Effector memory CD8-positive, alpha-beta T cell (primary cell): ENCODE measurements at places on chromosomes 4 and X.
A peak's percentile ranks its signal among the peaks of the same experiment; 100 is the strongest.

GRCh38 chrX:119880076-119880475 lies 8.4 kb downstream of the NDUFA1 start:
- peak overlapping the region; percentile 77 for H3K27ac ChIP-seq
- no peaks in the 10 kb centered on the region for H3K27me3 ChIP-seq
- H3K4me3 ChIP-seq, result no peak overlapping the region
- H3K4me1 ChIP-seq, result peaks cover 9% of the 10 kb centered on the region

DNA sequence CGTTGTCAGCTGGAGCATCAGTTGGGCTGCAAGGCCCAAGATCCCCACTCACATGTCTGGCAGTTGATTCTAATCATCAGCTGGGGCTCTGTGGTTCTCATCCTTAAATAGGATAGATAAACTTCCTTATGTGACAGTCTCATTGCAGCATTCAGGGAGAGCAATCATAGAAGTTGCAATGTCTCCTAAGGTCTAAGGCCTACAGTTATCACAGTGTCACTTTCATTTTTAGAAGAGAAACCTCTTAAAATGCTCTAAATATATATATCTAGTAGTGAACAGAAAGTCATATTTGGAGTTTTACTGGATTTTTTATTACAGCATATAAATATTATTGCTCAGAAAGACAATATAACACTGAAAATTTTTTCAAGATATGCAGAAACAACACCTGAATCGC lies 226.0 kb upstream of the PPP1R2C start:
- DNase-seq, result no peak
- H3K4me1 ChIP-seq, result peaks cover 2% of the 10 kb centered on the region
- no peak overlapping the region for H3K27ac ChIP-seq
- no peak overlapping the region for H3K4me3 ChIP-seq
- H3K36me3 ChIP-seq, result no peaks in the 10 kb centered on the region

DNA sequence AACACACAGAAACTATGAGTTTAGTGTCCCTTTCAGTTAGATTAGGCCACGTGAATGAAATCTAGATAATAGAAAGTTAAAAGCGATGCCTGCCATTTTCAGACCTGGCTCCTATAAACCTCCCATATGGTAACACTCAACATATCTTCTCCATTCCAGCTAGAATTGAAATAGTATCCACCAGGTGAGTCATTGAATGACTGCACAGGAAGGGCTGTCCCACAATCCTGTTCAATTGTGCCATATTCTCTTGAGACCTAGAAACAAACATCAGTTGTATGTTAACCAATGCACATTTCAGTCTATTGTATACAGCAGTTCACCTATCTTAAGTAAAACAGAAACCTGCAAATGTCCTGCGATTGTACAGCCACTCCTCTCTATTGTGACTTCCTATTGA lies 659.3 kb upstream of the SLIT2 start:
- H3K36me3 ChIP-seq, result no peaks in the 10 kb centered on the region
- H3K4me1 ChIP-seq, result no peaks in the 10 kb centered on the region
- no peak overlapping the region for H3K4me3 ChIP-seq
- no peaks in the 10 kb centered on the region for H3K27me3 ChIP-seq
- no peak for DNase-seq

GRCh38 chr4:187944179-187944578 lies 51.4 kb upstream of the ZFP42 start:
- no peak for DNase-seq
- H3K27ac ChIP-seq, result no peak overlapping the region
- no peaks in the 10 kb centered on the region for H3K27me3 ChIP-seq
- H3K4me3 ChIP-seq, result no peak overlapping the region

GRCh38 chrX:150258463-150259430 lies 104.4 kb upstream of the MAMLD1 start:
- peaks cover 4% of the 10 kb centered on the region for H3K4me1 ChIP-seq
- H3K27me3 ChIP-seq, result no peaks in the 10 kb centered on the region
- no peak for DNase-seq

DNA sequence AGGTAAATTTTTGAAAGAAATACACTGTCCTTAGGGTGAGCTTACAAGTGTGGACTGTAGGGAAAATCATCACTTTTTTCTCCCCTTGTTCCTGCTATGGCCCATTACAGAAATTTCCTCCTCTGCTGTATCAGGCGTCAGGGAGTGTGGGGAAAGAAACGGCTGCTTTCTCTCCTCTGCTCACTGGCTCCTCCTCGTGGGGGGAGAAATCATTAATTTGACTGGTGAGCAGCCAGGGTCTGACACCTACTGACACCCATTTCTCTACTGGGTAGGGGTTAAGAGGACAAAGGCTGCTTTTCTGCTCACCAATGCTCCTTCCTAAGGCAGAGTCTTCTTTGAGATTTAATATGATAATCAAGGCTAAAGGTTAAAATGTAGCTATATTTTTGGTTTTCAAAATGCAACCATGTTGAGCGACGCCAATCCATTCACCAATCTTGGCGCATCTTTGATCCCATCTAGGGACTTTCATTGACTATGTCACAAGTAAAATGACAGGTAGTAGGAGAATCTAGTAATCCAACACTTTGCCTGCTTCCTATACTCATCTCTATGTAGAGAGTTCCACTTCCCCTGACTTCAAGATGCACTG lies 25.1 kb downstream of the SETD7 start:
- no peak overlapping the region for H3K4me3 ChIP-seq
- H3K27ac ChIP-seq, result no peak overlapping the region
- H3K36me3 ChIP-seq, result peaks cover 30% of the 10 kb centered on the region

- H3K4me3 ChIP-seq, result peak overlapping the region; percentile 86
- H3K4me1 ChIP-seq, result peaks cover 8% of the 10 kb centered on the region
- H3K27me3 ChIP-seq, result no peaks in the 10 kb centered on the region
- H3K36me3 ChIP-seq, result peaks cover 5% of the 10 kb centered on the region
- DNase-seq, result no peak
Measured at GRCh38 chrX:19373351-19373891, 29.7 kb downstream of the PDHA1 start.

DNA sequence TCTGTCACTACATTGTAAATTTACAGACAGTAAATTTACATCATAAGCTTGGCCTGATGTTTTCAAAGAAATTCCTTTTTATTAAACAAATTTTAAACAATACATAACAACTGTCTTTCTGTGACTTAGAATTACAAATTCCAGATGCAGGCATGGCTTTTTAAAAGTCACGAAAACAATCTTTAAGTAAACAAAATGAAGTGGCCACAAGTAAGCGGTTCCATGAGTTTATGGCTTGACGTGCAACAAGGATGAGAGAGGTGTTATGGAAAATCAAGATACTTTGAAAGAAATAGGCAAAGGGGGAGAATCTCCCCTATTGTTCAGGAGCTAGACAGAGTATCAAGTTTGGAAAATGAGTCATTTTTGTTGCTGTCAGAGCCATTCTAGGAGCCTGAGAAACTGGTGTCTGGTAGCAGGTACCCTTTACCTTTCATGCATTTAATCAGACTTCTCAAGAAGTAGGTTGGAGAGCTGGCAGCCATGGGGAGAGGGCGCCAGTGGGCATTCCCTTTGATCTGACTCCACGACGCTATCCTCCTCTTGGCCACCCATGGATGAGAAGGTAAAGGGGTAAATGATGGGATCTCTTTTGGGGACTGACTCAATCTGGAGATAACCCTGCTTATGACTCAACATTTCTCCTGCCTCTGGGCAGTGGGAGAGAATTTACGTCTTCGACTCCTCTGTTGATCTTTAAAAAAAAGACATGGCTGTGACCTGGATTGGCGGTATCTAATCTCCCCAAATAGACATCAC lies 217.2 kb downstream of the SPRY1 start:
- no peak for DNase-seq
- no peak overlapping the region for H3K4me3 ChIP-seq
- H3K27me3 ChIP-seq, result no peaks in the 10 kb centered on the region
- no peak overlapping the region for H3K27ac ChIP-seq

DNA sequence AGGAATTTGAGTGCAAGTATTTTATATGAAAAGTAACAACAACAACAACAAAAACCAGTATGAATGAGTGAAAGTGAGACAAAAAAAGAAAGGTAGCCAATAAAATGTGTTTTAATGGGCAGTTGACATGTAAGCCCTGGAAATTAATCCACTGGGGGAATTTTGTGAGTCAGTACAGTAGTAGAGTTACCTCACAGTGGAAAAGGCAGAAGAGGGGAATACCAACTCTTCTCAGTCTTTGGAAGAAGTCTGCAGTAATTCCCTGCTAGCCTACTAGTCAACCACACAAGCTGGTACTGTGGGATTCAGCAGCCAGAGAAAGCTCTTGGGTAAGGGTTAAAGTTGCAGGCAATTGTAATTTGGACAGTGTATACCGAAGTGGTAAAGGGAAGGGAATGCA lies 76.3 kb upstream of the IL15 start:
- DNase-seq, result no peak
- H3K27ac ChIP-seq, result no peak overlapping the region
- no peaks in the 10 kb centered on the region for H3K27me3 ChIP-seq
- no peaks in the 10 kb centered on the region for H3K36me3 ChIP-seq
- no peaks in the 10 kb centered on the region for H3K4me1 ChIP-seq
- no peak overlapping the region for H3K4me3 ChIP-seq

DNA sequence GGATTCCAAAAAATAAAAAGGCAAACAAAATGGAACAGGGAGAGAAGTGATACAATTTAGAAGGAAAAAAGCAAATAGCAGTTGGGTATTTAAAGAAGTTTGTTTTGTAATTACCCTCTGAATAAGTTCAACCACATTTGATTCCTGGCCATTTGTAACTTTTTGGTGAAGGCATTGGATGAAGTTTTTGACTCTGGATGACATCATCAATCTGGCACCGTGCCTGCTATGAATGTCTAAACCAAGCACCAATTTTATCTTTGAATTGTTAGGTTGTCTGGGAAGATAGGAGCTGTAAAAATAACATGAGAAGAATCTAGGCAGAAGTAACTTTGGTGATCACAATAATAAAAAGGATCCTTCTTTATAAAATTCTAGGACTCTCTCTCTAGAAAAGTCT lies 29.5 kb downstream of the TMPRSS11A start:
- no peak overlapping the region for H3K4me3 ChIP-seq
- peaks cover 3% of the 10 kb centered on the region for H3K36me3 ChIP-seq
- no peaks in the 10 kb centered on the region for H3K27me3 ChIP-seq
- no peaks in the 10 kb centered on the region for H3K4me1 ChIP-seq

- H3K27ac ChIP-seq, result no peak overlapping the region
- peak; percentile 11 for DNase-seq
- no peaks in the 10 kb centered on the region for H3K4me1 ChIP-seq
- peaks cover 4% of the 10 kb centered on the region for H3K27me3 ChIP-seq
- H3K36me3 ChIP-seq, result peaks cover 5% of the 10 kb centered on the region
Measured at GRCh38 chr4:75995727-75996126, 5.0 kb upstream of the SDAD1 start.

GRCh38 chrX:19541196-19541595 lies 25.9 kb upstream of the MAP3K15 start:
- H3K4me3 ChIP-seq, result no peak overlapping the region
- peaks cover 4% of the 10 kb centered on the region for H3K4me1 ChIP-seq
- peaks cover 71% of the 10 kb centered on the region for H3K36me3 ChIP-seq
- no peaks in the 10 kb centered on the region for H3K27me3 ChIP-seq
- H3K27ac ChIP-seq, result peak overlapping the region; percentile 69

GRCh38 chr4:112403101-112403945 lies 106.2 kb downstream of the ALPK1 start:
- no peak for DNase-seq
- peaks cover 12% of the 10 kb centered on the region for H3K27me3 ChIP-seq
- no peak overlapping the region for H3K27ac ChIP-seq
- no peaks in the 10 kb centered on the region for H3K36me3 ChIP-seq
- H3K4me1 ChIP-seq, result no peaks in the 10 kb centered on the region
- no peak overlapping the region for H3K4me3 ChIP-seq

- peaks cover 9% of the 10 kb centered on the region for H3K27me3 ChIP-seq
- H3K4me1 ChIP-seq, result no peaks in the 10 kb centered on the region
- no peak overlapping the region for H3K4me3 ChIP-seq
- no peak overlapping the region for H3K27ac ChIP-seq
Measured at GRCh38 chr4:47071901-47072341, 40.6 kb downstream of the GABRB1 start.

DNA sequence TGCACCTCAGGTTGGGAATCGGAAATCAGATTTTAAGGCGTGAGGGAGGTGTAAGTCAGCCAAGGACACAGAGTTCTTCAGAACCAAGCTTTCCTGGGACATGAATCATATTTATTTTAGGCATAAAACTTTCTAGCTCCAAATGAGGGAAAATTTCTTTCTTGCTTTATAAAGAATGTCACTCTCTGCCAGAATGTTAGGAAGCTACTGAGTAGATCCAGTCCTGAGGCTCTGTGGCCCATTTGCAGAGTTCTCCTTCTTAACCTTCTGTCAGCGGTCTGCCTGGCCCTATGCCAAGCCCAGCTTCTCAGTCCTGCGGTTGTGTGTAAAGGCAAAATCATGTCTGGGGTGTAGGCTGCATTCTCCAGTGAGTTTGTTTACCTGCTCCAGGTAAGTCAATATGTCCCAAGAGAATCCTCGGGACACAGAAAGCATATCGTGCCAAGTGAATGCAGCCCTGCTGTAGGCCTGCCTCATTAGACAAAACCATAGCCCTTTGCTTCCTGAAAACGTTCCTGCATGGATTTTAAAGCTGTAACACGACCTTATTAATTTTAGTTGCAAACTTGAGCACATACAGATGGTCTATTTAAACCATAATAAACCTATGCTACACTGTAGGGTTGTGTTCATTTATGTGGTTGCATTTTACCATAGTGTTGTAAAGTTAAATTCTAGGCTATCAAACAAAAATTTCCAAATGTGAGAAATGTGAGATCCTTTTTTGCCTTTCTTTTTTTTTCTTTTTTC lies 29.2 kb upstream of the CCNI start:
- H3K4me1 ChIP-seq, result peaks cover 4% of the 10 kb centered on the region
- H3K27ac ChIP-seq, result no peak overlapping the region
- H3K27me3 ChIP-seq, result peaks cover 31% of the 10 kb centered on the region

GRCh38 chr4:111230265-111230664 lies 607.4 kb upstream of the PITX2 start:
- H3K27me3 ChIP-seq, result no peaks in the 10 kb centered on the region
- no peaks in the 10 kb centered on the region for H3K36me3 ChIP-seq
- H3K4me3 ChIP-seq, result no peak overlapping the region
- H3K4me1 ChIP-seq, result no peaks in the 10 kb centered on the region
- no peak overlapping the region for H3K27ac ChIP-seq

GRCh38 chr4:106395582-106395981 lies 27.0 kb upstream of the GIMD1 start:
- H3K27ac ChIP-seq, result no peak overlapping the region
- no peak for DNase-seq
- H3K4me3 ChIP-seq, result no peak overlapping the region
- H3K27me3 ChIP-seq, result peaks cover 11% of the 10 kb centered on the region

DNA sequence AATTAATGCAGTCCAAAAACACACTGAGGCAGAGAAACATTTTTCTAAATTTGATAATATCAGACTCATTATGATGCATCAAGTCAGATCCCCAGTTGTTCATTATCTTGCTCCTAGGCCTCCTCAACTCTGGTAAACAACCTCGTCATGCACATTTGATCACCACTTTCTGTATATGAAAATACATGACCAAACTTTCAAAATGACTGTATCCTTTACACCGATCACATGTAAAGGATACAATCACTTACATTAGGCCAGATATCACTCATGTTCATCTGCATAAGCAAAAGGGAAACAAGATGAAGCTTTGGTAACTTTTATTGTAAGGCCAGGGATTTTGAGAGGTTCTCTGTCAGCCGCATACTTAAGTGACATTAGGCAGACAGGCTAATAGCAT lies 99.4 kb upstream of the IL1RAPL1 start:
- H3K27ac ChIP-seq, result no peak overlapping the region
- no peaks in the 10 kb centered on the region for H3K4me1 ChIP-seq
- no peaks in the 10 kb centered on the region for H3K27me3 ChIP-seq
- no peaks in the 10 kb centered on the region for H3K36me3 ChIP-seq

- peak overlapping the region; percentile 64 for H3K27ac ChIP-seq
- no peaks in the 10 kb centered on the region for H3K4me1 ChIP-seq
- no peak for DNase-seq
- H3K27me3 ChIP-seq, result no peaks in the 10 kb centered on the region
Measured at GRCh38 chr4:128162434-128162833, 101.3 kb downstream of the LARP1B start.
